ENCODE measurements at places on chromosomes 3 and 15. TPM values are rescaled to one million over a fixed set of nuclear protein-coding genes. Genes with fewer than 3 reads are reported as not detected.

EOMES gene
- not detected for total RNA-seq

- DNase-seq, result no peak
These were observed 430.4 kb downstream of the TBL1XR1 start for GRCh38 chr3:176766862-176767261.

- DNase-seq, result no peak
These were observed 164.8 kb downstream of the SYNPR start for GRCh38 chr3:63442918-63443317.

MAPK6 gene
- total RNA-seq, result 108 TPM

DNA sequence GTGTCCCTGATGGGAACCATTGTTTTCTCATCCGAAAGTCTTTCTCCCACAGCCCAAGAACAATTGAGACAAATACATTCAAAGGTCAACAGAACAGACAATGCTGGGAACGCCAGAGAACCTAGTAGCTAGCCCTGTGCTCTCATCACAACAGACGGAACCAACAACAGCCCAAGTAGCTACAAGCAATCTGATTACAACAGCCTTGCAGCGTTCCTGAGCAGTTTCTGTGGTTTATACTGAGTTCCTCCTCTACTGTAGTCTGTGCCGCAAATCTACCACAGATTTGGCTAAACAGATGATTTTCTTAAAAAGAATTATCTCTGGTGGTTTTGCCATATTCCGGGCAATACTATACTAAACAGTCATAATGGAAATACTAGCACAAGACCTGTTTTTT, 435.6 kb downstream of the MECOM start:
- DNase-seq, result peak; percentile 37

DNA sequence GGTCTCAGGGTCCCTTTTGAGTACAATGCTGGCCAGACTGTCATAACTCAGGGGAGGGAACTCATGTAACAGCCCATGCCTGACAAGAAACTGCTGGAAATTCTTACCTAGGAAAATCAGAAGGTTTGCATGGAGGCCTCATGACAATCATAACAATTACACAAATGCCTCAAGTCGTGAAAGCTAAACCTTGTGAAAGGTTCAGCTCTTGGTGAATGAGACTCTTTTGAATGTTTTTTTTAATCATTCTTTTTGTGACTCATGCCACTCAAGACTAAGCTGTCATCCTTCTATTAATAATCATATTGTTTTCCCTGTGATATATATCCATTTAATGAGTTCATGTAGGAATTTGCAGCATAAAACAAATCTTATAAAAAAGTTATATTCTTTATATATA, 61.4 kb upstream of the LEKR1 start:
- DNase-seq, result no peak

GRCh38 chr3:111582120-111582474, 13.0 kb downstream of the ZBED2 start:
- DNase-seq, result peak; percentile 65

ADGRG7 gene
- not detected for total RNA-seq

DNA sequence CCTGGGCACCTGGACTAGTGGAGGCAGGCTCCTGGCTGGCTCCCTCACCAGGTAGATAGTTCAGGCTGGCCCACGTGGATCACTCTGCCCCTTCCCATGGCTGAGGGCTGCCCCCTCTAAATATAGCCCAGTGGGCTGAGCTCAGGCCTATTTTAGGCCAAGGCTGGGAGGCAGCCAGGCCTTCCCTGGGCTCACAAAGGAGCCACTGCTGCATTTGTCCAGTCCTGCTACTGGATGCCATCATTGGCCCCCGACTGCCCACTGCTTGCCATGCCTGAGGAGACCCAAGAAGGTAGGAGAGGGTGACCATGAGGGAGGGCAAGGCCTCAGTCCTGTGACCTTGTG, at the start of gene LSMEM2:
Gene LSMEM2 (plus strand): TSS at position 208 of the 345 bp plus-strand sequence. CDS start 27 bp downstream, at position 235.
- DNase-seq, result no peak

DNA sequence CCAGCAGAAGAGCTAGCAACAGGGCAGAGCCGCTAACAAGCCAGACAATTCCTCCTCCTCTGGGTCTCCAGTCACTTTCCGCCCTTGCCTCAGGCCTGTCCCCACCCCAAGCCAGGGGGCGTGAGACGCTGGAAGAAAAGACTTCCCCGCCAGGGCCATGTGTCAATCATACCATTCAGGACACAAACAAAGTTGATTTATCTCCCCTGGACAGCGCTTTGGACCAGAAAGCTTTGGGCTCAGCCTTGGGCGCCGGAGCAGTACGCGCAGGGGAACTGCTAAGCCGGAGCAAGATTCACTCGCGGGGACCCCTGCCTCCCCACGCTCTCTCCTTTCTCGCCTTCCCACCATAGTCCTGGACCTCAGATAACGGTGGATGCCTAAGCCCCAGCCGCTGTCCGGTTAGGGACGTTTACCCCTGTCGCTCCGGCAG, 479 bp downstream of the LRRC2 start:
- DNase-seq, result no peak

DNA sequence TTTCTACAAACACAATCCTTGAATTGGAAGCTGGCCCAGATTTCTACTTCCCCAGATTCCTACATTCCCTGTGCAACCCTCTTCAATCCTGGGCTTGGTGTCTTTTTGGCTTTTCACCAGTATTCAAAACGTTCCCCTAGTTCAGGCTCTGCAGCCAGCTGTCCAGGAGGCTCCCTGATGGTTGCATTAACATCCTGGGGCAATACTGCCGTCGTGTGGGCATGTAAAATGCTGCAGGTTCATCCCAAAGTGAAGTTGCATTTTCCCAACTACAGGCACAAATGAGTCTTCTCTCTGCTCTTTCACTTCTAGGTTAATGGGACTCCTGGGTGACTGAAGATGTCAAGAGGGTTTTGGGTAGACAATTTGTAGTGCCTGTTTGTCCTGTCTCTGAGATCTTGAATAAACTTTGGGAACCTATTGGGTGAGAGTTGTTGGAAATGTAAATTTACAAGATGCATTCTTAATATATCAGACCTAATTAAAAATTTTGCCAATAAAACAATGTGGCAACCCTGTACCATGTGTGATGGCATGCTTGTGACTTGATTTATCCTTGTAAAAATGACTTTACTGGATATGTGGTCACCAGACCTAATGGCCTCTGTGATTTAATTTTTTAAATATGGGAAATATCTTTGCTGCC, 28.6 kb downstream of the SOX14 start:
- peak; percentile 20 for DNase-seq

GRCh38 chr3:79598594-79598993, 169.2 kb downstream of the ROBO1 start:
- no peak for DNase-seq

PRICKLE2 gene
- 36.3 TPM for total RNA-seq

IL16 gene
- 0.32 TPM for total RNA-seq

DNA sequence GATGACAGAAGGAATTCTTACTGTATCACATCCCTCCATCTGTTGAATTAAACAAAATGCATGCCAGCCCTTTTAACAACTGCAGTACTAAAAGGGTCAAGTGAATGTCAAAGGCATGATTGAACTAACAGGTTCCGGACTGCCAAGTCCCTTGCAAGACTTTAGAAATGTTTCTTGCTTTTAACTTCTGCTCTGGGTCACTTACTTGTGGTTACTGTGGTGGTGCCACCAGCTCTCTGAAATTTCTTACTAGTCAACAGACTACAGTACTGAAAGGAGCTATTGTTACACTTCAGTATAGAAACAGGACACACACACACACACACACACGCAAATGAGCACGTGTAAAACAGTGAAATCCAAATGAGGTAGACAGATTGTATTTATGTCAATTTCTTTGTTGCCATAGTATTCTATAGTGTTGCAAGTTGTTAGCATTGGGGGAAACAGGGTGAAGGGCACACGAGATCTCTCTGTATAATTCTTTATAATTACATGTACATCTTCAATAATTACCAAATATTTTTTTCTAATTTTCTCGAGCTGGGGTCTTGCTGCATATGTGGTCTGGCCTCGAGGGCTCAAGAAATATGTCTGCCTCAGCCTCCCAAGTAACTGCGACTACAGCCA, 79.9 kb upstream of the SLC25A26 start:
- DNase-seq, result no peak

DNA sequence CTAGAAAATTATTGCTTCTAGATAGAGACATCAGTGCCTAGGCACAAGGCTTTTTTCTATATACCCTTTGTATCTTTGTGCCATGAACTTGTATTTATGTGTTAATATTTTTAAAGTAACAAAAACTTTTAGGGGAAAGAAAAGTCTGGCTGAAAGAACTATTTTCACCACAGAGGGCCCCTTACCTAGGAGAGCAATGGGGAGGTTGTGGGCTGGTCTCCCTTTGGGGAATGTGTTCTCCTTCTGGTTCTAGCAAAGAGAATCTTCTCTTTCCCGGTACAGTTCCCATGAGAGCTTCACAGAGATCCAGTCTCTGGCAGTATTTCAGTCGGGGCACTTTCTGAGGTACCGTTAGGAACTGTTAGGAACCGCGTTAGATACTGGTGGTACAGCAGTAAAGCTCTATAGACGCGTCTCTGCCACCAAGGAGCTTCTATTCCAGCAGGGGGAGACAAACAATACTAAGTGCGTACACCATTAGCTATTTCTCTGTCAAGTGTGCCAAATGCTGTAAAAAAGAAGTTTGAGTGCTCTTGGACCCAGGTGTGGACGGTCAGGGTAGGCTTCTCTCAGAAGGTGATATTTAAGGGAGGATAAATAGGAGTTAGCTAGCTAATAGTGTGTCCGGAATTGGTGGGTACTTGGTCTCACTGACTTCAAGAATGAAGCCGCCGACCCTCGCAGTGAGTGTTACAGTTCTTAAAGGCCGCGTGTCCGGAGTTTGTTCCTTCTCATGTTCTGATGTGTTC, 4.6 kb upstream of the EPB42 start:
- DNase-seq, result peak; percentile 64

GRCh38 chr15:73926219-73927002, at the start of gene LOXL1:
Gene LOXL1 (plus strand): TSS chr15:73926462. CDS start chr15:73926784, 322 bp downstream.
- peak; percentile 86 for DNase-seq

GCSAM gene
- total RNA-seq, result not detected

DNA sequence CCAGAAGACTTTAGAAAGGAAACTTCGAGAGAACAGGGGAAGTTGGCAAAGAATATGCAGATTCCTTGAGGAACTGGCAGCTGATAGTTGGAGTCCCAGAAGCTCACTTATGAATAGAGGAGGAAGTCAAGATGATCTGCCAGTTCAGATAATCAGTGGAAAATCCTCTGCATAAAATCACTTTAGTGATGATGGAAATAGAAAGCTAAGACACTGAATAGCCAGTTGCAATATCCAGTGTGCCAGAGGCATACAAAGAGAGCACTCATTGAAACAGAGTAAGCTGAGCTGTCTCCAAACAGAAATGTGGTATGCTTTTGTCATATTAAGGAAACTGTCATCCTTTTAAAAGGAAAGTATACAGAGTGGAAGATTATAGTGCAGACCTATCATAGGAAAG, 1207.6 kb downstream of the OTOL1 start:
- no peak for DNase-seq

GRAMD1C gene
- total RNA-seq, result 2.2 TPM

GRCh38 chr3:130733236-130733875, 13.3 kb downstream of the PIK3R4 start:
- DNase-seq, result peak; percentile 48

GRCh38 chr15:80219955-80220354, 32.1 kb downstream of the CTXND1 start:
- no peak for DNase-seq

DNA sequence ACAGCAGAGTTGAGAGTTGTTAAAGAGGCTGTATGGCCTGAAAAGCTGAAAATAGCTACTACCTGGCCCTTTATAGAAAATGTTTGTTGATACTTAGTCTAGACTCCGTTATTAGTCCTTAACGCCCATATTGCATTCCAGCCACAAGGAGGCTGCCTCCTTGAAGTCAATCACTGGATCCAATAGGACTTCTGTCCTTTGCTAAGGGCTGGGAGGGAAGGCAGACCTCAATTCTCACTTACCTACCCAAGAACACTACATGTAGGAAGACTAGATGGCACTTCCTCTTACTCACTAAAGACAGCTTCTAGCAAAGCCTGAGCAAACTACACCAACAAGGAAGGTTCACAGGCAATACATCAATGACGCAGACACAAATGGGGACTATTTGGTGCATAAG, 139.5 kb upstream of the HACD2 start:
- peak; percentile 41 for DNase-seq

- DNase-seq, result peak; percentile 84
These were observed 78.2 kb downstream of the CMSS1 start for GRCh38 chr3:99895703-99896441.

Measured in fibroblast of villous mesenchyme (primary cell).